Activated naive CD8-positive, alpha-beta T cell treated with anti-CD3 and anti-CD28 coated beads, Interleukin-2, amount 10 ng/mL, durations not matched to agents 7 days and 5 days (primary cell): ENCODE measurements at places on chromosomes 2 and 18. TPM values are rescaled to one million over a fixed set of nuclear protein-coding genes. Genes with fewer than 3 reads are reported as not detected.

DNA sequence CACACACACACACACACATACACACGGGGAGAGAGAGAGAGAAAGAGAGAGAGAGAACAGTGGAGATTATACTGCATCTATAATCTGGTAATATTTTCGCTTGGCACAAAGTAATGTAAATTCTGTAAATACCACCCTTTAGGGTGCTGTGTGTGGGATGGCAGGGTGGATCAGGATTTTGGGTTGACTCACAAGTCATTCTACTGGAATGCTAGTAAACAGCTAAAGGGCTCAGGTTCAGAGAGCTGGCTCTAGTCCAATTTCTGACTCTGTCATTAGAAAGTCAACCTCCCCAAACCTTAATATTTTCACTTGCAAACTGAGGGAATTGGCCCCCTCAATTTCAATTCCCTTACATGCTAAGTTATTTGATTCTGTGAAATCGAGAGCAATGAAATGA lies 308.3 kb downstream of the TSN start:
- no peak for DNase-seq

DNA sequence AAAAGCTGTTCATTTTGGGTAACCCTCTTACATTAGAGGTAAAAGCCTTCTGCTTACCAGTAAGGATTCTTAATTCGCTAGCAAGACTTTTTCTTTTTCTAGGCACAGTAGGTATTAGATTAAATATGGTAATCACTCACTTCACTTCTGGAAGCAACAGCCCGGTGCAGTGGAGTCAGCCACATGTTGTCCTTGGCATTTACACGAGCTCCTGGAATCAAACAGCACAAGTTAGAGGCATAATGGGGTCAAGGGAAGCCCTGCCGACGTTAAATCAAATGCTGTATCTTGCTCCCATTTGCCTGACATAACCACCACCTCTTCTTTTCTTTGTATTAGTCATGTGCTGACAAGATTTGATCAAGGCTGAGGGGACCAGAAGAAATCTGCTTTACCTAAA lies 174.1 kb downstream of the ANKRD44 start:
- no peak for DNase-seq

DNA sequence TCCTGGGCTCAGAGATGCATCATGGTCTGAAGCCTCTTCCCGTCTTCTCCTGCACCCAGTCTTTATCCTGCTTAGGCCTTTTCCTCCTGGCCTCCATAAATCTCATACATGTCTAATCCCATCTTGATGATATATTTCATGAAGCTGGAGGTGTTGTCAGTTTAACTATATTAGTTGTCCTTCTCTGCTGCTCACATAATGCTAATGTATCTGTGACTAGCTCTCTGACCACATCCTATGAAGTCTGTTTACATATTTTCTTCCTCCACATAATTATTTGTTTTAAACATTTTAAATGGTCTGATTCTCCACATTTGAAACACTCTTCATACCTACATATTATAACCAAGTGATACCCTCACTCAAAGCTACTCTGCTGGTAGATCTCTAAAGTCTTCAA lies 315.2 kb upstream of the RND3 start:
- DNase-seq, result no peak

DNA sequence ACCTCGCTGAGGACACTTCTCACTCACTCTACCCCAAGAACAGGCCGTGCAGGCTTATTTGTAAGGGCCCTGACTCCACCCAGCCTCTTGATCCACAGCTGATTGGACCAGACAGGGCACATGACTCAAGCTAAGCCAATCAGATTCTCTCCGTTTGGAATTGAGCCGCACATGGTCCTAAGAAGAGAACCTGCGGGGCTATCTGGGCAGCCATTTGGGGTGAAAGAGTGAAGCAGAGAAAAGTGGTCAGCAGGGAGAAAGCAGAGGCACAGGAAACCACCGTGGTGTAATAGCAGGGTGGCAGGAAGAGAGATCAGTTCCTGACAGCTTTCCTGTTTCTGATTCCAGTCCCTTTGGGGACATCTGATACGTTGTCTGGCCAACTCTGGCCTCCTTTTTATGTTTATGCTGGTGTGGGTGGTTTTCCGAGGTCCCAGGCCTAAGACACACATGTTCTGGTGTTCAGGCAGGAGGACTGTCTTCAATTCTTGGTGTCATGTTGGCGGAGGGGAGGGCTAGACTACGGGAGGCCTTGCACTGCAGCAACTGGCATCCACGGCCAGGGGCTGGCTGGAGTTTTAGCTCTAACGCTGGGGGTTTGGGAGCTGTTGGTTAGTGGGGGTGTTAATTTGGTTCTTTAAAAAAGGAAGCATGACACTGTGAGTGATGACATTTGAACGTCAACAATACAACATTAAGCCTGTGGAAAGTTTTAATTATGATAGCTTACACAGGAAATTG lies 26.1 kb upstream of the SPTBN1 start:
- no peak for DNase-seq

DNA sequence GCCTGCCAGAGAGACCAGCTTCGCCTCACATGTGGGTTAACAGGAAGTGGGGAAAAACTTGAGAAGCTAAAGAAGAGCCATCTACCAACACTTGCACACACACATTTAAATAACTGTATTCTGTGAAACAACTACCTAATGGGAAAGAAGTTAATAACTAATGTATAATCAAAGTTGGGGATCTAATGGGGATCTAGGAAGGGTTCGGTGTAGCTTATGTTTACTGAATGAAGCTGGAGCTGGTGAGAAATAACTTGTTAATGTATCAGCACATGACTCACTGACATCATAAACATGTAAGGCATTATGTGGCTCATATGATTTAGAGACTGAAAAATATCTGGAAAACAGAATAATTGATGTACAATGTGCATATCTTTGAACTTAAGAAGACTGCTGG lies 421.3 kb upstream of the NXPH2 start:
- no peak for DNase-seq

GRCh38 chr2:190197143-190197720 lies 122.4 kb downstream of the HIBCH start:
- DNase-seq, result no peak

- no peak for DNase-seq
These were observed 20.8 kb upstream of the REG3G start for GRCh38 chr2:79004680-79005079.

DNA sequence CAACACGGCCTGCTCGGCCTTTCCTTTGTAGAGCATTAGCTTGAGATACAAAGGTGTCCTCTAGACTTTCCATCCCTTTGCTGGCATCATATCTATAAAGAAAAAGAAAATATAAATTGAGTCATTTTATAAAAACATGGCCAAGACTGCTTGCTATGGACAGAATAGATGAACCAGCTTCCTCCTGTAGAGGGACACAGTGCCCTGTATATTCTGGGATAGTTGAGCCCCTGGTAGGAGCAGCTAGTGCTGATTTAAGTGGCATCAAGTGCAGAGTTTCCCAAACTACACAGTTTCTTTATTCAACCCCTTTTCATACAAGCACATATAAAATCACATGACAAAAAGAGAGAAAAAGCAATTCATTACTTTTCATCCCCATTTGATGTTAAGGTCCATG lies 47.9 kb downstream of the GEMIN6 start:
- DNase-seq, result no peak

- DNase-seq, result no peak
These were observed 50.7 kb downstream of the STRN start for GRCh38 chr2:36915627-36916026.

DNA sequence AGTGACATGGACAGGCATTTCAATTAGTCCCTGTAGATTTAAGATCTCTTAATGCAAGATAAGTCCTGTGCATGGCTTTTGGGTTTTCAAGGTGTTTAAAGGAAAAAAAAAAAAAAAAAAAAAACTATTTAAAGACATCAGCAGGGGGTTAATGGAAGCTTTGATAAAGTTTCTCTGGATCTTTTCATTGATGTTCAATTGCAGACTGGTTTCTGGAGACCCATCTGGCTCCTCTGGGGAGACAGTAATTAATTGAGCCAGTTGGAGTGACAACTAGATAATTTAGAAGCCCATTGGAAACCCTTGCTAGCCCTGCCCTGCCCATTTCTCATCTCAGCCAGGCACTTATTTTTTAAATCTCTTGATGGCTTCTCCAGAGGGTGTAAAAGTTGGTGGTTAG lies 98.7 kb downstream of the EPHA4 start:
- no peak for DNase-seq

DNA sequence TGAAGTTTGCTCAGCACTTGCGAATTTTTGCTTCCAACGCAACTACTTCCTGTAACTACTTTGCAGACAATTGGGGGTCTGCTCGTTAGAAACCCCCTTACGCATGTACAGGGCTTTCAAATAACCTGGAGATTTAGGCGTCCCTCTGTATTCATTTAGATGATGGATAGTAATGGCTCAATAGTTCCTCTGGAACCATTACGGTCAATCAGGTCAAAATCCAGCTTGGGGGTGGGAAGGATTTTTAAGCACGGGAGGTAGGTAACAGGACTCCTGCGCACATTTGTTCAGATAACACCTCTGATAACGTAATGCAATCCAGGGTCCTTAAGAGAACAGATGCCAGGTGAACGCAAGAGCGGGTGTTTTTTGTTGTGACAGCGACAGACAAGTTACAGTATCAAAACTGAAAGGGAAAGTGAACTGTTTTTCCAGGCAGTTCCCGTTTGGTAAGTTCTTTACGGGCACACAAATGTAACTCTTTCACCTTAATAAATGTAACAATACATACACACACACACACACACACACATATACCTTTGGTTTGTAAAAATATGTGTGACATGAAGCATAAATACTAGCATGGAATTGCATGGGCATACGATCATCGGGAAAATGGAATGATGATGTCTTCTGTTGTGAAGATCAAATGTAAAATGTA lies 3.8 kb upstream of the OSR1 start:
- DNase-seq, result no peak

GRCh38 chr2:228466851-228467250 lies 285.4 kb upstream of the SPHKAP start:
- no peak for DNase-seq

DNA sequence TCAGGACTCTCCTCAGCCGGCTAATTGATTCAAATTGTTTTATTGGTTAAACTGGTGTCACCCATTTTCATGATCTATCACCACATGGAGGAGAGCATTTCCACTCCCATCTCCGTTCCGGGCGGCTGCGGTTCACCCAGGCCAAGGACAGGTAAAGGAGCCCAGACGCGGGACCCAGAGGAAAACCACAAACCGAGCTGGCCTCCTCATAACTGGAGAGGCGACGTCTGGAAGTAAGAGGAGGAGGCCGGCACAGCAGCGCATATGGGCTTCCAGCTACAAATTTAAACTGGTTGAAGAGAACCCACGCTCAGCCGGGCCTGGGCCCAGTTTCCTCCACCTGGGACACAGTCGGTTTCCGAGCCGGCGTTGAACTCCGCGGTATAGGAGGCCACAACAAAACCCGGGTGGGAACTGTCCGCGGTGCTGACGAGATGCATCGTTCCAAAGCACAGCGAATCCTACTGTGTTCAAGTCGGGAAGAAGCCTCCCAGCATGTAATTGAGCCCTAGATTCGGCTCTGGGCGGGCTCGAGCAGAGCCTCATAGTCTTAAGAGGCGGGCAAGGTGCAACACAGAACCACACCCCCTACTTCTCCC lies 3.0 kb upstream of the SKOR2 start:
- DNase-seq, result peak; percentile 63

- no peak for DNase-seq
These were observed 114.8 kb upstream of the PTPRM start for GRCh38 chr18:7452331-7452730.

DNA sequence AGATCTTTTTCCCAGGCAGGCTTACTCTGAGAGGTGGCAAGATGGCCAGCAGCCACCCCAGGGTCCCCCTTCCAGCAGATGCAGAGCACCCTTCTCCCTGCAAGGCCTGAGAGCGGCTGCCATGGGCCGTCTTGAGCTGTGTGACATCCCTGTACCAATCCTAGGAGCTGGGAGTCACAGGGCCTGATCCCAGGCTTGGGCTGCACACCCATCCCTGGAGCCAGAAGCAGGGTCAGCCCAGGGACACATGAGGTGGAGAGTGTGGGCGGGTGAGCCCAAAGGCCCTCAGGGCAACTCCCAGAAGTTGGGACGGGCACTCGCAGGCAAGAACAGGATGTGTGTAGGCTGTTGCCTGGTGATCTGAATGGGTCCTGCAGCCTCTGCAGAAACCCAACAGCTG lies 40.5 kb downstream of the CROCC2 start:
- DNase-seq, result peak; percentile 24

DNA sequence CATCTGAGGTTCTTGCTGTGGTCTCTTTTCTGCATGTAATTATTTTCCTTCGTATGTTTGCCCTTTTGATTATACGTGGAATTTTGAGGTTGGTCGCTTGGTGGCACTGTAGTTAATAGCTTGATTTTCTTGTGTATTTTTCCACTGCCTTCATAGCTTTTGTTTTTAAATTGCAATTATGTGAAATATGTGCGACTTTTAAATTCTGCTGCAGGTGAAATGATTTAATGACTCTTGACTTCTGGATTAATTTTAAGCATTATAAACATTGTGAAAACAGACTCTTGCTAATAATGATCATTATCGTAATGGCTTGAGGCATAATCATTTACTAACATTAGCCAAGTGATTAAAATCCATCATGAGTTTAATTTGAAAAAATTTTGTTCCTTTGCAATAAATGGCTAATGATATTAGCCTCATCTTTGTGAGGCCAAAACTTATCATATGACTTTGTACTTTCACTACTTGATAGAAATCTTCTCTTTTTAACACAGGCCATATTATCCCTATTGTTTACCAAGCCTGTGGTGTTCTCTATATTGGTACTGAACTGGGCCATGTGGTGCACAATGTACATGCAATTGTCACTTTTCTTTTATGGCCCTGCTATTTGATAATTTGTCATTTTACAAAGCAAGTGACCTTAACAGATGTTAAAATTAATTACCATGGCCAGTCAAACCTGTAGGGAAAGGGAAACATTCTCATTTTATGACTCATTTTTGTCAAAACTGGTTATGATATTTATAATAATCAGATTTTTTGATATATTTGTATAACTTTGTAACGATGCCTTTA lies 62.8 kb upstream of the NEUROD1 start:
- no peak for DNase-seq

DNA sequence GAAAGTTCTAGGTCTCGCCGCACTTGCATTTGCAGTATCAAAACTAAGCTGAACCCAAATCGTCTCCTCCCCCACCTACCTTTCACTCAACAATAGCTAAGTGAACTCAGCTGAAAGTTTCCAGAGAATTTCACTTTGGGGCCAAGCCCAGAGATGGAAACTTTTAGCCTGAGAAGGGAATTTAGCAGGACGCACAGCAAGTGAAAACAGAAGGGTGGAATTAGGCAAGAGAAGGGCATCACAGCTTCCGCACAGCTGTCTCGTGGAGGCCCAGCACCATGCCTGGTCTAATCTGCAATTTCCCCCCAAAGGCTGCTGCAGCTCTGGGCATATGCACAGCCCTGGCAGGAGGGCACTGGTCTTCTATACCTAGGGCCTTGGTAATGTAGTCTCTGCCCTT lies 262.0 kb downstream of the TNS1 start:
- no peak for DNase-seq

RND3 gene
- total RNA-seq, result not detected

PARD6G gene
- total RNA-seq, result 1.0 TPM

SMIM21 gene
- total RNA-seq, result not detected

SPP2 gene
- not detected for total RNA-seq

ALPI gene
- not detected for total RNA-seq
